A172 (cell line): ENCODE measurements at places on chromosomes 6 and 20. TPM values are rescaled to one million over a fixed set of nuclear protein-coding genes. Genes with fewer than 3 reads are reported as not detected.

GRCh38 chr6:73032586-73032985, 192.7 kb downstream of the KHDC1L start:
- DNase-seq = peak; percentile 78

GRCh38 chr20:926670-927069, 10.5 kb upstream of the ANGPT4 start:
- no peak for DNase-seq

DNA sequence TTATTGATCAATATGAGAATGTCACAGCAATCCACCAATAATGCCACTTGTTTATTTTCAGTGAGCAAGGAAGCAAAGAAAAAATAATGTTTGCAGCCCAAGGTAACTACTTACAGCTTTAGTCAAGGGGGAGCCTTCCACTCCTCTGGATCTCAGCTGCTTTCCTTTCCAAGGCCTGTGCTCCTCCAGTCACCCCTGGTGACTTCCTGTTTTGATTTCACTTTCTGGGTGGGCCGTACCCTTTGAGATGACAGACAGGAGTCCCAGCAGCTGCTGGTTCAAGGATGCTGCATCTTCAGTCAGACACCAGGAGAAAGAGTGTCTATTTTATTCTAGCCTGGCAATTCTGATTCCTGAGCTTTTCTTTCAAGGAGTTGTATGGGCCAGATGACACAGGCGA, 5.6 kb upstream of the VNN2 start:
- DNase-seq = peak; percentile 3

GRCh38 chr6:118124851-118125250, 217.8 kb downstream of the SLC35F1 start:
- DNase-seq = no peak

RBM12 gene
- 50.9 and 51.3 TPM in 2 replicates for total RNA-seq

DNA sequence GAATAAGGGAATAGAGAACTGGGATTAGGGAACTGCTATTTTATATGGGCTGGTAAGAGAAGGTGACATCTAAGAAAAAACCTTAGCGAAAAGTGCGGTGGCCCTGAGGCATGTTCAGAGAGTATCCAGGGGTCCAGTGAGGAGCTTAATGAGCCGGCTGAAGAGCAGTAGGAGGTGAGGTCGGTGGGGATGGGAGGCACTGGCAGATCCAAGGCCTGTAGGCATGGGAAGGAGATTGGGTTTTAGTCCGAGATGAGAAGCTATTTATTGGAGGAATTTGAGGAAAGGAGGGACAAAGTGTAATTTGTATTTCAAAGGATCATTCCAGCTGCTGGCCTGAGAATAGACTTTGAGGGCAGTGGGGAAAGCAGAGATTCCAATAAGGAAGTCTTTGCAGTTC, 123.8 kb downstream of the QKI start:
- DNase-seq = no peak

VEGFA gene
- 29.0 and 35.2 TPM in 2 replicates for total RNA-seq

GRCh38 chr6:71724456-71725125, 161.8 kb upstream of the RIMS1 start:
- no peak for DNase-seq

COL12A1 gene
- total RNA-seq = 9.0 and 11.1 TPM in 2 replicates

OR2H2 gene
- total RNA-seq = not detected in 2 replicates

DNA sequence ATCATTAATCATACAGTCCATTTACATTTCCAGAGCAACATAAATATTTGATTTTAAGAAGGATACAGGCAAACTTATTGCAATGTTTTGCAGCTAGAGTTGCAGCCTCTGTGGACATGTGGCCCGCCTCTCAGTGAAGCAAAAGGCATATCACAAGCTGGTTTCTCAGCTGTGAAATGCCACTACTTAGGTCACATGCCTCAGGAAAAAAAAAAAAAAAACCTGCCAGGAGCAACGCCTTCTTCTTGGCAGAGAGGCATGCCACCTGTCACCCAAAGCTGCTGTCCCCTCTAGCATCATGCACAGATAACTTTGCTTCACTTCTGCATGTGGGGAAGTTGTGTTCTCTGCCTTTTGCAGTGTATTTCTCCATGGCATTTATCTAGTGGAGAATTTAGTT, 18.5 kb downstream of the GRM1 start:
- no peak for DNase-seq

DNA sequence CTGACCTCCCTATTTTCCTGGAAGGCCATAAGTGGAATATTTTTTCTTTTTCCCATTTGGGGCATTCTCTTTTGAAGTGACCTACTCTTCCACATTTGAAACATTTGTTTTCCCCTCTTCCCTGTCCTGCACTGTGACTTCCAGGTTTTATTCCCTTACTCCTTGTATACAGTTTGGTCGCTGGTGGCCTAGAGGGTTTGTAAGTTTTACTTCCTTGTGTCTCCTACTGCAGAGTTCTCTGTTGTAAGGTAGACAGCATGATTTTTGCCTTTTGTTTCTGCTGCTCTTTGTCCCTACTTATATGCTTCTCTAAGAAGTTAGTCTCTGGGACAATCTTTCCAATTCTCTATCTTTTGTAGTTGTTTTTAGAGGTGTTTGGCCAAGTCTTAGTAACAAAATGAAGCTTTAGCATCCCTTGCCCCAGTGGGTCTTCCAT, 7.4 kb upstream of the ZNFX1 start:
- no peak for DNase-seq
